ENCODE measurements at places on chromosomes 2 and 18.

DNA sequence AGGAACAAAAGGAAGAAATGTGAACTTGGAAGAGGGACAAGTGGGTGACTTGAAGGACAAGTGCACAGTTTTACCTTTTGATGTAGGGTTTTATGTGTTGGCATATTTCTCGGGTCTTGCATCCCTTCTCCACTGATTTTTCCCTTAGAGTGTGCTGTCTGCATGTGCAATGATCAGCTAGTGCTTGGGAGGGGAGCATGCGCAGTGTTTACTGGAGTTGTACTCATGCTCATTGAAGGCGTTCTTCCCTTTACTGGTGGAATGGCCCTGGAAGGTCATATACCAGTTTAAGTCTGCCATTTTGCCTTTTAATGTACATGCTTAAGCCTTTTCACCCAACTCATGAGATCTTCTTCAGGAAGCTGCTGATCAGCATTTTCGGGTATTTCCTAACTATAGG, 1168.0 kb downstream of the SUCLG1 start:
- DNase-seq, result no peak

DNA sequence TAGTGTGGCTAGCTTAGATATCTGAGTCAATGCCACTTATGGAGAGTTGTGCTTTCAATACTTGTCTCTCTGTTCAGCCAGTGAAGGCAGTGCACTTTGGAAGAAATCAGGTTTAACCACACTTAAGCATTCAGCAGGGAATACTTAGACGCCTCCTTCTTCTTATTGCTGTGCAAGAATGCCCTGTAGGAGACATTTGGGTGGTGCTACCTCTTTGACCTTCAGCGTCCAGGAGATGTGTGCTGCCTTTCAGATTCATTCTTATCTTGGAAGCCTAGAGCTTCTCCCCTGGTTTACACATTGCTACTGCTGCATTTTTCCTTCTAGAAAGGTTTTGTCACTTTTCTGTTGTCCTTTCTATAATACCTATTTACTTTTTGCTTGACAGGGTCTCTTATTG, 350.5 kb downstream of the ARL6IP6 start:
- DNase-seq, result no peak

DNA sequence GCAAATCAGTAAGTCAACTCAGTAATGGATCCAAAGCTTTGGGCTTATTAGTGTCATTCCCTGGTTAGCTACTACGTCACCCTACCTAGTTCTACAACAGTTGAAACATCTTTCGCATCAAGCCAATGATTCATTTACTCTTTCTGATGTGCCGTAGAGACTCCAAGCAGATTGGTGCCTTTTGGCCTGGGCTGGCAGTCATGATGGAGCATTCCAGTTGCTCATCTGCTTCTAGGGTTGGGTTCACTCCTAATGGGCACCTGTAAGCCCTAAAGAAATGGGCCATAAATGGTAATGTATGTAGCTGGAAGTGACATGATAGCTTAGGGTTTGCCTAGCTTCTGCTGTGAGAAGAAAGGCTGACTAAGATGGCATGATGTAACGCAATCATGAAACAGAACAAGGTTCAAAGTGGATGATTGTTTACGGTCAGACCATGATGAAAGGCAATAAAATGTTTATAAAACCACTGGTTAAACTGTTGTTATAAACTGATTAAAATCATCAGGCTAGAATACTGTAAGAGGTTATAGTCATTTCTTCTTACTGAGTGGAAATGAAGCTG, 20.4 kb upstream of the CCL20 start:
- DNase-seq, result no peak

DNA sequence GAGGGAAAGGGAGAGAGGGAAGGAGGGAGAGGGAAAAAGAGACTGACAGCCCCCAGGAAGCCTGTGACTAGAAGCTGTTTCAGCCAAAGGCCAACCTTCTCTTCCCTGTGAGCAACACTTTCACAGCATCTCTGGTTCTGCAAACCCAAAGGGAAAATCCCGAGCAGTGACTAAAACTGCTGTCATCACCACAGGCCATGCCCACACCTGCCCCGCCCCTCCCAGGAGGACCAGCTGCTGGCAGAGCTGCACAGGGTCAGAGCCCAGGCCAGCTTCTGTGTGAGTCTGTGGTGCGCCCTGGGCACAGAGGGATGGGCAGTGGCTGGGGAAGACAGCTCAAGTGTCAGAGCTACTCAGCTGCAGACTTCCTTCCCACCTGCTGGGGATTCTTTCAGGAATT, 64.9 kb upstream of the OTOS start:
- no peak for DNase-seq

- DNase-seq, result no peak
Observed at GRCh38 chr2:64344999-64345576, 108.9 kb upstream of the LGALSL start.

GRCh38 chr18:26863921-26864497, 1.5 kb downstream of the AQP4 start:
- DNase-seq, result no peak

DNA sequence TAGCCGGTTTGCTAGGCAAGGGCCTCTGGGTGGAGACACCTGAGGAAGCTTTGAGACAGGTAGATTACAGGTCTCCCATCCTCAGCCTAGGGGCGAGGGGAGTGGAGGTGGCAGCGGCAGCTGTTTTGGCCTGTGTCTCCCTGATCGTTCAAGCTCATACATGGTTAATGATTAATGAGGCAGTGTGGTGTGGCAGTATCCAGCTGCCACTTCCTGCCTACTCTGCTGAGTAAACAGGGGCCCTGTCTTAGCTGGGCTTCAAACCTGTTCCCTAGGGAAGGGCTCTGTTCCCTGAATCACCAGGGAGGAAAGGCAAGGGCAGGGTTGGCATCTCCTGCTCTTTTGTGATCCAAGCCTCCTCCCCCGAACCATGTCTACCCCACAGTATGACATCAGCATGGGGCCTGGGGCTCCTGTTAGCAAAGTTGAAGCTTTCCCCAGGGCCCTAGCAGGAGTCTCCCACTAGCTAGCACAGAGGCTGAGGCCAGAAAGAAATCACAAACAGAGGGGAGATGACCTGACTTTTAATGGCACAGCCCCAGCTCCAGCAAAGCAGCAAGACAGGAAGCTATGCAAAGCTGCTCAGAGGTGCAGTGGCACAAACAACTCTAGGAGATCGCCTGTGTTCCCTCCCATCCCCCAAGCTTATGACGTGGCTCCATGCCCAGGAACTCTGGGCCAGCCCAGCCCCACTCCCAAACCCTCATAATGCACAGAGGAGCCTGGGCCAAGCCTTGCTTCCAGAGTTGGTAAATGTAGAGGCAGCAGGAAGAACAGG, 3.7 kb upstream of the TUBA4B start:
- no peak for DNase-seq

- no peak for DNase-seq
Observed at GRCh38 chr2:54424555-54425163, 31.5 kb upstream of the SPTBN1 start.

- no peak for DNase-seq
Observed at GRCh38 chr2:60092781-60093180, 460.7 kb downstream of the BCL11A start.
